ENCODE measurements at places on chromosomes 2 and 18. TPM values are rescaled to one million over a fixed set of nuclear protein-coding genes. Genes with fewer than 3 reads are reported as not detected.

ERMN gene
- total RNA-seq: not detected

SCN7A gene
- not detected for total RNA-seq

DSG2 gene
- 59.6 TPM for total RNA-seq

ANKRD62 gene
- total RNA-seq: not detected

THSD7B gene
- not detected for total RNA-seq

DPYSL5 gene
- total RNA-seq: 5.6 TPM

SETBP1 gene
- total RNA-seq: 0.39 TPM

LOXL3 gene
- 0.60 TPM for total RNA-seq

TUBA3E gene
- 6.9 TPM for total RNA-seq

SPEG gene
- total RNA-seq: 10.8 TPM

COBLL1 gene
- total RNA-seq: 5.6 TPM

NOSTRIN gene
- 1.2 TPM for total RNA-seq

LRRTM1 gene
- not detected for total RNA-seq

MRPL44 gene
- 41.6 TPM for total RNA-seq

RIT2 gene
- total RNA-seq: not detected

FSHR gene
- not detected for total RNA-seq

CIAO1 gene
- total RNA-seq: 83.1 TPM

ABCG8 gene
- total RNA-seq: not detected

LYPD1 gene
- total RNA-seq: 17.1 TPM

OR6B2 gene
- not detected for total RNA-seq

VWA3B gene
- not detected for total RNA-seq

XPO1 gene
- 126 TPM for total RNA-seq

SLC9A4 gene
- not detected for total RNA-seq

LRRC30 gene
- not detected for total RNA-seq

NYAP2 gene
- total RNA-seq: not detected

FKBP1B gene
- total RNA-seq: 11.8 TPM

LYG2 gene
- not detected for total RNA-seq

TRIM43B gene
- total RNA-seq: not detected

KIF3C gene
- 42.8 TPM for total RNA-seq

CREG2 gene
- 10.3 TPM for total RNA-seq

CCL20 gene
- 6.9 TPM for total RNA-seq

DHX57 gene
- total RNA-seq: 21.0 TPM

ELOA2 gene
- not detected for total RNA-seq

LIPG gene
- total RNA-seq: 0.24 TPM

SLC9A2 gene
- total RNA-seq: 2.9 TPM

CYP27C1 gene
- total RNA-seq: 3.3 TPM

RIF1 gene
- 15.7 TPM for total RNA-seq

KCNE4 gene
- 0.46 TPM for total RNA-seq

EIF5B gene
- total RNA-seq: 51.2 TPM

ATG16L1 gene
- 36.4 TPM for total RNA-seq

CAPN14 gene
- 0.04 TPM for total RNA-seq

MAB21L4 gene
- 0.29 TPM for total RNA-seq

ASB18 gene
- not detected for total RNA-seq

RESP18 gene
- total RNA-seq: not detected

KRTCAP3 gene
- total RNA-seq: 0.72 TPM

PGAP1 gene
- 2.3 TPM for total RNA-seq

WDR7 gene
- total RNA-seq: 3.2 TPM

ANTXR1 gene
- 127 TPM for total RNA-seq

Data from A549 treated with AZD2906 at 1 μM for 4 hours (cell line).